ENCODE measurements at places on chromosomes 12 and 14. TPM values are rescaled to one million over a fixed set of nuclear protein-coding genes. Genes with fewer than 3 reads are reported as not detected.

Gene PLEKHD1
- polyA plus RNA-seq: not detected

GRCh38 chr14:83071888-83072501, 1538.3 kb upstream of the SEL1L start:
- DNase-seq: peak; percentile 5

- DNase-seq: peak; percentile 34
Measured at GRCh38 chr12:106840243-106840642, 65.8 kb downstream of the RIC8B start.

- DNase-seq: no peak
Measured at GRCh38 chr12:68175557-68176061, 16.1 kb upstream of the IFNG start.

DNA sequence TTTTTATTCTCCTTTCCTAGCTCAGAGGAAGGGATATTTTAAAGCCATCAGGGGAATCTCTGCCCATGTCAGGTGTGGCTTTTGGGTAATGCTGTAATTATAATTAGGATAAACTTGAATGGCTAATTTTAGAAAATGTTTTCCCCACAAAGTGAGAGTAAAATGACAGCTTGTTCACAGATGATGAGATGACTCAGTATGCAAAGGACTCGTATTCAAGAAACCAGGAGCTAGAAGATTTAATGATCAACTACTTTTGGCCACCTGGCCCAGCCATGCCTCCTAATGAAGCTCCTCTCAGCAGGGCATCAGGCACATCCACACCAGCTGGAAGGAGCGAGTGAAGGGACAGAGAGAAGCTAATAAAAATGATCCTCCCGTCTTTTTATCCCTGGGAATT, 29.0 kb upstream of the PLEKHG7 start:
- DNase-seq: no peak

DNA sequence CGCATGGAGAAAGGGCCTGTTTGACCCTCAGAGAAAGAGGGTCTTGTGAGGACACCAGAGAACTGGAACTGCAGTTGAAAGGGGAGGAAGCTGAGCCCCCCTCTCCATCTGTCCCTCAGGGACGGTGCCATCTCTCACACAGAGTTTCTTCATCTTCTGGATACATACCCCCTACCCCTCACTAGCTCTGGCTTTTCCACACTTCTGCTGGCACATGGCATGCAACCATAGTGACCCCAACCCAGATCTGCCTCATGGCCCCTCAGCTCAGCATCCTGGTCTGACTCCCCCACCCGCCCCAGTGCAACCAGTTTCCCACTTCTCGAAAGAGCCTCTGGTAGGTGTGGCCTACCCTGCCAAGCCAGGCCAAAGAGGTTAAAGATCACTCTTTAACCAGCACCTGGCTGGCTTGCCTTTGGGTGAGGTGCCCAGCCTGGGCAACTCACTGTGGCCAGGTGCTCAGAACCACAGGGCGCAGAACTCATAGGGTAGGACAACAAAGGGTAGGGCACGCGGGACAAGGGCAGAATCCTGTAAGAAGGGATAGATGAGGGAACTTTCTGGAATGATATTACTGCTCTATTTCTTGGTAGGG, 25.8 kb downstream of the GALNT16 start:
- DNase-seq: no peak

GRCh38 chr14:52227619-52228222, 39.8 kb upstream of the PTGDR start:
- DNase-seq: no peak

GRCh38 chr14:39212693-39213092, 21.0 kb upstream of the MIA2 start:
- DNase-seq: no peak

DNA sequence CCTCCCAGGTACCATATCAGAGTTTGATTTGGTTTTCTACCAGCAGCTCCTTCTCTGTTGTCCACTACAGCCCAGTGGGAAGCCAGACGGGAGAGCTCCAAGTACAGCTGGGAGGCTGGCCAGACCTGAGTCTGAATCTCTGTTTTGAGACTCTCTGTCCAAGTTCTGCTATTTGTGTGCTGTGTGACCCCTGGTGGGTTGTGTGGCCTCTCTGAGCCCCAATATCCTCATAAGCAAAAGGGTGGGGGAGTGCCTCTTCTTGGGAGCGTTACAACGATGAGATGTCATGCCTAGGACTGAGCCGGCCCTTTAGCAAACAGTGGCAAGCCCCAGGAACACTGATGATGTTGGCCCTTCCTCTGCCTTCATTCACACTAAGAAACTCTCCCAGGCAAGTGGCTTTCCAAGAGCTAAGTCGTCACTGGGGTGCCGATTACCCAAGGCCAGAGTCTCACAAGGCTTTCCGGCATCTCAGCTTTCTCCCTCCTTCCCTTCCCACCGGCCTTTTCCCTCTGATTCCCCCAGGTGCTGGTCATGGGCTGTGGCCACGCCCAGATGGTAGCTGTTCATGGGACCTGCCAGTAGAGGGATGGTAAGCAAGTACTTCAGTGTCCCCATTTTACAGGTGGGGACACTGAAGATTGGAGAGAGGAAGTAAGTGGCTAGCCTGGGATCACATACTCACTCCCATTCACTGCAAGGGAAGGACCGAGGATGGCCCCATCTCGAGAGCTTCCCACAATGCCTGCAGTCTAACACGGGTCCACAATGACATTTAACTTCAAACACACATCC, 47.7 kb downstream of the BCL11B start:
- no peak for DNase-seq

DNA sequence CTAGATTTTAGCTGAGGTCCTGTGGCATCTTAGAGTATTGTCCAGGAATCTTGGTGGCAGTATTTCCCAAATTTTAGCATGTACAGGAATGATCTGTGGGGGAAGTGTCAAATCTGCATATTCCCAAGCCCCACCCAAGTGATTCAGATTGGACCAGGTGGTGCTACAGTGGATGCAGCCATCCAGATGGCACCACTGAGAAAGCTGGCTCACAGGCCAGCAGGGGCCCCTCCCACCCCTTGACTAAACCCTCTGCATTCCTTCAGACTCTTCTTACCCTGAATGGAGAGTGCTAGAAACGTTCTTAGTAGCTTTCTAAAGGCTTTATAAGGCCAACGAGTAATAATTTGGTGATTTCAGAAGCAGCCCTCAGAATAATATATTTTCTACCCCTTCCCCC, 255.2 kb downstream of the NRXN3 start:
- no peak for DNase-seq

DNA sequence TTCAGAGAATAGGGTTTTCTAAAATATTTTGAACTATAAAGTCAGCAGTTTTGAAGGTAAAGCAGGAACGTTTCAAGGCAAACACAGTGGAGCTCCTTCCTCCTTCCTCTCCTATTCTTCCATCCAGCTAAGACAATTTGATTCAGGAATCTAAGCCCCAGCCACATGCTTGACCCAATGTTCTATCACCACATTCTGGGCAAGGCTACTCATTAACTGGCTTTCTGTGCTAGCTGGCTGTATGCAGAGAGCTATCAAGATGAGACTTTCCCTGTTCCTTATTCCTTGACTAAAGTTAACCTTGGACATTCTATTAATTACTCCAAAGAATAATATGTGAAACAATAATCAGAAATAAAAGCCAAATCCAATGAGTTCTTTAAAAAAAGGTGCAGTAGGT, 266.9 kb downstream of the NOVA1 start:
- DNase-seq: no peak

DNA sequence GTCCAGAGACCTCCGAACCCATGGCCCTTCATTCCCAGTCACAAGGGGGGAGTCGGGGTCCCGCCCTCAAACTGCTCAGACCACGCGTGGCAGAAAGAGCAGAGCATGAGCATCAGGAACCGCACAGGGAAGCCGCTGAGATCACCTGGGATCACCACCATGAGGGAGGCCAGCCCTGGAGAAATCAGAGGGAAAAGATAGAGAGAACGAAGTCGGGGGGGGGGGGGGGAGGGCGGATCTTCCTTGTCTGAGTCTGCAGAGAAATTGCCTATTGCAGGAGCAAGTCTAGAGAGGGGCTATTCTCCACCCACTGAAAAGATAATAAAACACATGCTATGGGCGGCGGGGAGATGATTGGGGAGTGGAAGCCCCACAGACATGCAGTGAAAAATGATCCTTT, 884 bp upstream of the TMEM132C start:
- DNase-seq: no peak

DNA sequence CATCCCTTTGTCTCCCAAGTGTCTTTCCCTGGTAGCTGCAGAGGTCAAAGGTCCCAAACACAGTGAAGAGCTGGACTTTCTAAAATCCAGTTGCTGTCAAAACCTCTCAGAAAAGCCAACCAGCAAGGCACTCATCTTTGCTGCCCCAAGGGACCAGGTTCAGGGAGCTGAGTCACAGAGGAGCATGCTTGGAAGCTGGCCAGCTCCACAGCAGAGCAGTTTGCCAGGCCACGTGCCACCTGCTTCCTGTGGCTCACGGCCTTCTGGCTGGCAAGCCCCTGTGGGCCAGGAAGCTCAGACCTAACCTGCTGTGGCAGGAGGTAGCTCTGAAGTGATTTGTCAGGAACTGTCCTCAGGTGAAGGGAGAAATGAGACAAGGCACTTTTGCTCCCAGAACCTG, 3.6 kb downstream of the ISCU start:
- DNase-seq: peak; percentile 94

GRCh38 chr14:93085911-93086310, 29.8 kb downstream of the ITPK1 start:
- peak; percentile 11 for DNase-seq

DNA sequence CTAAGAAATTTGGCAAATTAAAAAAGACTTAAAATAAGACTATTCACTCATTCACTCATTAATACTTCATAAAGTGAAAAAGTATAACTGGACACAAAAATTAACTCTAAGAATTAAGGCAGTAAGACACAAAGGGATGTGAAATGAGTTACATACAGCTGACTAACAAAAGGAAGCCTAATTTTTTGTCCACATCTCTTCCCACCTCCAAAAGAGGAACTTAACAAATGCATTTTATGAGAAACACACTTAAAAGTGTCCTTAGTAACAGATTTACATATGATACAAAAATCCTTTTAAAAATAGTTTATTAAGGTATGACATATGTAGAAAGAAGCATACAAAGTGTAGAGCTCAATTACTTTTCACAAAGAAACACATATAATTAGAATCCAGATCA, 88.9 kb downstream of the NUMB start:
- no peak for DNase-seq

GRCh38 chr14:95901054-95901453, 24.4 kb downstream of the TUNAR start:
- peak; percentile 73 for DNase-seq
